Daoy (cell line): ENCODE measurements at places on chromosomes 6 and 20. TPM values are rescaled to one million over a fixed set of nuclear protein-coding genes. Genes with fewer than 3 reads are reported as not detected.
A peak's percentile ranks its signal among the peaks of the same experiment; 100 is the strongest.

DNA sequence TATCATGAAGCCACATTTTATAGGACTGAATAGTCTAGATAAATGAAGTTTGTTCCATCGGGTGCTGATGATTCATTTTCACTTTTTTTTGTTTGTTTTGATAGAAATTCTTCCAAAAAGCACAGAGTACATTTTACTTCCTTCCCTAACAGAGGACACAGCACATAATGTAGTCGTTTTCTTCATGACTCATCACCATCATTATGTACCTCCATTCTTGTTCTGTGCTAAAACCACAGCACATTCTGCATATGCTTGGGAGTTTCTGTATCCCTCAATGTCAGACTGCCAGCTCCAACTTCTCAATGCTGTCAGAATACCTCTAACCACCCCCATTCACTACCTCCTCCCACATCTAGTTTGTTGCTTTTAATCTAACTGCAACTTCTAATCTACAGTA lies 1004.9 kb upstream of the ADGRB3 start:
- no peak for DNase-seq

DNA sequence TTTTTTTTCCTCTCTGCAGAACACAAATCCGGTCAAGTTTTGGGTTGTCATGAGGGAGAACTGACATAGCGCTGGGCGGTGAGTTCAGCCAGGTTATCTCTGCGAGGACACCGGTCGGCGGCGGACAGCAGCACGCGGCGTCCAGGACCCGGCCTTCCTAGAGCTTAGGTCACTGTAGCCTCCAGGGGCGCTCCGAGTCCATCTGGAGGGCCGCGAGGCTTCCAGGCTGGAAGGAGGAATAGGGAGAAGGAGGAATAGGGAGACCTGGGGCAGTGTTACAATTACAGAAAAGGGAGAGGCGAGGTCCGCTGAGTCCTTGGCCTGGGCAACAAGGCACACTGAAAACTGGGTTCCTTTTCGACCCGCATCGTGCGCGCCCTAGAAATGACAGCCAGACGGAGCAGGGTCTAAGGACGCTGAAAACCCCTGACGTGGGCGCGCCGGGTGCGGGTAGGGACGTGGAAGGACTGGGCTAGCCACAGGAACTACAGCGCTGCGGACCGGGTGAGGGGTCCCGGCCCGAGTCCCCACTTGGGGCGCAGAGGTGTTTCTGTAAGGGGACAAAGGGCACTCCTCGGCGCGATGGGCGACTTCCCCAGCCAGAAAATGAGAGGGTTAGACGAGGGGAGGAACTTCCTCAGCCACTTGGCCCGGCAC lies 536 bp upstream of the FNDC1 start:
- peak; percentile 64 for DNase-seq

GRCh38 chr6:111379831-111380230 lies 103.2 kb downstream of the REV3L start:
- no peak for DNase-seq

- DNase-seq: no peak
Observed at GRCh38 chr6:8958894-8959511, 523.7 kb upstream of the SLC35B3 start.

GRCh38 chr20:51660672-51661608 lies 107.2 kb downstream of the ATP9A start:
- peak; percentile 70 for DNase-seq

DNA sequence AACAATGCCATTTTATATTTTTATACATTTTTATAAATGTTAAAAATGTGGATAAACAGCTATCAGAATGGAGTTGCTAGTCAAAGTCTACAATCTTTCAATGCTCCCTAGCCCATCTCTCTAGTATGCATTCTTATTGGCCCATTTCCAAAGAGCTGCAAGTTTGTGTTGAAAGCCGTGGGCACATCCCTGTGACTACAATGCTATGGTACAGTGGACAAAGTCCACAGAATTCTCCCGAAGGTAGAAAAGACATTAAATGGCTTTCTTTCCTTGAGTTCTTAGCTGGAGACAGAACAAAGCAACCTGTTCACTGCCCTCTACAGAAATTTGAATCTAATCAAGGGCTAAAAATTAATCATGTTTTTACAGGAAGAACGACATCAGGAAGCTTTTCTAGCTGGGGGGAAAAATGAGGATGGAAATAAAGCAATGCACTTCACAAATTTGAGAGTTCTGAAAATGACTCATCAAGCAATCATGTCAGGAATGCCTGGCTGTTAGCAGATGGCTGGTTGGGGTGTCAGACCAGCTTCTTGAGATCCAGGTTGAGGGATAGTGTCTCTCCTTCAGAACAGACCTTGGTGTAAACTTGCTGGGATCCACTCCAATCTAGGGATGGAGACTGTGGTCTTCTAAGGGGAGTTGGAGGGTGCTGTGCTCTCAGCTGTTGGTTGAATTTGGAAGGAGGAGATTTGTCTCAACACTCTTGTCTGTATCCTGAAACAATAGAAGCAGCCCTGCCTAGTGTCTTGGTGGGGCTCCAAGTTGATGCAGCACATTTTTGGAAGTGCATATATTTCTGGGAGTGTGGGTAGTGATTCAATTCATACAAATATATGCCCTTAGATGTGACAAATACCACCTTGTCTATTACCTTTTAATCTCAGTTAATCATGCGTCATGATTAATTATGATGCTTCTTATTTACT lies 143.4 kb upstream of the PHACTR1 start:
- DNase-seq: peak; percentile 86

- peak; percentile 84 for DNase-seq
Observed at GRCh38 chr6:52663120-52663935, 7.6 kb upstream of the TMEM14A start.

DNA sequence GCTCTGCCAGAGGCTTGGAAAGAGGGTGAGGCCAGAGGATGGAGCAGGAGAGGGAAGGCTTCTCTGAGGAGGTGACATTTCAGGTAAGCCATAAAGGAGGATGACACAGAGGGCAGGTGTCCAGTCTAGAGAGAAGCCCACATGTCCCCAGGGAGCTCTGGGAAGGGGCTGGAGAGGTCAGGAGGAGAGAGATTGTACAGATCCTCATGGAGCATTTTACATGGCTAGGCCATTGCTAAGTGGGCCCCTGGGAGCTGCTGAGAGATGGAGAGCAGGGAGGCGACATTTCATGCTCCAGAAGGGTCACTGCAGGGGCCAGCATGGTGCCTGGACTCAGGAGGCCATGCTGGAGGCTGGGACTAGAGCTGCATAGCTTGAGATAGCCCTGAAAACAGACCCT lies 124.5 kb downstream of the TOX2 start:
- no peak for DNase-seq

- DNase-seq: no peak
Observed at GRCh38 chr20:5675103-5676091, 74.8 kb upstream of the SHLD1 start.

DNA sequence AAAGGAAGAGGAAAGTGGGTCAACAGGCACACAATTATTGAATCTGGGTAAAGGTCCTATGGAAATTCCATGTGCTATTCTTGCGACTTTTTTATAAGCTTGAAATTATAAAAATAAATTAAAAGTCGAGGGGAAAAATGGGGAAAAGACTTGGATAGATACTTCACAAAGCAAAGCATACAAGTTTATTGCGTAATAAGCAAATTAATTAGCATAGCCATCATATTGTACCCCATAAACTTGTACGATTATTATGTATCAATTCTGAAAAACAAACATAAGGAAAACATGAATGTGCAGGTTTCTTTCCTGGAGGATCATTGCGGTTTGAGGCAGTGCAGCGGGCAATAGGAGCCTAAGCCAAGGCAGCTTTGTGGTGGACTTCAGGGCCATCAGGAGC lies 351.6 kb upstream of the NOX3 start:
- DNase-seq: no peak

SLC35D3 gene
- not detected in 2 replicates for total RNA-seq

RSPO3 gene
- not detected in 2 replicates for total RNA-seq
